ENCODE measurements at places on chromosomes 6 and 20.

- DNase-seq: no peak
- H3K4me1 ChIP-seq: no peaks in the 10 kb centered on the region
- no peak overlapping the region for H3K27ac ChIP-seq
- H3K36me3 ChIP-seq: no peaks in the 10 kb centered on the region
These were observed 395.3 kb downstream of the CD109 start for GRCh38 chr6:74091136-74091793.

- peaks cover 3% of the 10 kb centered on the region for H3K36me3 ChIP-seq
- H3K4me3 ChIP-seq: no peak overlapping the region
- H3K27me3 ChIP-seq: no peaks in the 10 kb centered on the region
- peak; percentile 78 for DNase-seq
- H3K4me1 ChIP-seq: peaks cover 26% of the 10 kb centered on the region
These were observed 1.9 kb upstream of the EDN1 start for GRCh38 chr6:12288211-12288618.

- DNase-seq: no peak
- no peak overlapping the region for H3K4me3 ChIP-seq
- no peak overlapping the region for H3K27ac ChIP-seq
- H3K36me3 ChIP-seq: no peaks in the 10 kb centered on the region
- H3K27me3 ChIP-seq: no peaks in the 10 kb centered on the region
These were observed 744.1 kb upstream of the GJE1 start for GRCh38 chr6:141388666-141389065.

DNA sequence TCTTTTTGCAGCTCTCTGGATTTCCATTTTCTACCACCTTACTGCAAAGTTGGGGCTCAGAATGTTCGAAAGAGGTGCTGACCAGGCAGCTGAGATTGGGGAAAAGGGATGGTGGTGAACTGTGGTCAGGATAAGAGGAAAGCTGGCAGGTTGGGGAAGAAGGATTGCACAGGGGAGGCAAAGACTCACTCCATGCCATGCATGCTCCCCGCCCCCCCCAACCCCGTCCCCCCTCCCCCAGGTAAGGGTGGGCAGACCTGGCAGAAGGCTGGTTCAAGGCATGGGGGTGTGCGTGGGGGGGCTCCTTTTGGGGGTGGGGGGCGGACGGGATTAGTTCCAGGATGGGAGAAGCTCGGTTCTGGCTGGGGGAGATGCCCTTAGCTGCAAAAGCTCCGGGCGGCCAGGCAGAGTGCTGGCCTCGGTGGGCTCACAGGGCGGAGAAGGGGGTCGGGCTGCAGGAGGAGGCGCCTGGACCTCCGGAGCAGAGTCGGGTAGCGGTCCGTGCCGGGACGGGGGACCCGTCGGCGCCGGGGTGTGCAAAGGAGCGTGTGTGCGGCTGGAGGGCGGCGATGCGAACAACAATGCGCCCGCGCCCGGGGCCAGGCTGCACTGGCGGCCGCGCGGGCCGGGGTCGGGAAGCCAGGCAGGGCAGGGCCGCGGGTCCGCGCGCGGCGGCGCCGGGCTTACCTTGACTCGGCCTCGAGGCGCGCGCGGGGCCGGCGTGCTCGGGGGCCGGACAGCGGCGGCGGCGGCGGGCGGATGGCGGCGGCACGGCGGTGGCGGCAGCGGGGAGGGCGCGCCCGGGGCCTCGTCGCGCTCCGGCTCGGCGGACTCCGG, 880 bp downstream of the ADNP start:
- peak overlapping the region; percentile 96 for H3K4me3 ChIP-seq
- peak overlapping the region; percentile 95 for H3K27ac ChIP-seq
- peaks cover 7% of the 10 kb centered on the region for H3K4me1 ChIP-seq
- DNase-seq: no peak
- H3K27me3 ChIP-seq: no peaks in the 10 kb centered on the region

DNA sequence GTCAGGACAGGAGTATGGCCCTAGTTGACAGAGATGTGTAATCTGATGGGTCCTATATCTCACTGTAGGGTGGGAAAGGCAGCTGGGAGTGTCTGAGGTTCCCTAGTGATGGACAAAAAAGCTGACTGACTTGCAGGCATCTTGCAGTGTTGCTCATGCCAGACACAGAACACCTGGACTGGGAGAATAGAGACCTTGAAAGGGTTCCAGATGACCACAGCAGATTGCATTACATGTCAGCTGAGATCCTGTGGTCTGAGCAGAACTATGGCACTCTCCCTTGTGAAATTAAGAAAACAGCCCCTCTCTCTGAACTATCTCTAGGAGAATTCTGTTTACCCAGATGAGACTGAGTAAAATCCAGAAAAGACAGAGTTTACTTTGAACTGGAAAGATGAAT, 212.6 kb upstream of the MAN1A1 start:
- no peaks in the 10 kb centered on the region for H3K4me1 ChIP-seq
- no peak overlapping the region for H3K4me3 ChIP-seq
- no peak for DNase-seq
- H3K27ac ChIP-seq: no peak overlapping the region
- H3K36me3 ChIP-seq: no peaks in the 10 kb centered on the region
- H3K27me3 ChIP-seq: no peaks in the 10 kb centered on the region

GRCh38 chr6:143607974-143608373, 69.8 kb upstream of the PHACTR2 start:
- H3K27me3 ChIP-seq: no peaks in the 10 kb centered on the region
- no peak overlapping the region for H3K27ac ChIP-seq
- no peaks in the 10 kb centered on the region for H3K36me3 ChIP-seq
- H3K4me1 ChIP-seq: no peaks in the 10 kb centered on the region

DNA sequence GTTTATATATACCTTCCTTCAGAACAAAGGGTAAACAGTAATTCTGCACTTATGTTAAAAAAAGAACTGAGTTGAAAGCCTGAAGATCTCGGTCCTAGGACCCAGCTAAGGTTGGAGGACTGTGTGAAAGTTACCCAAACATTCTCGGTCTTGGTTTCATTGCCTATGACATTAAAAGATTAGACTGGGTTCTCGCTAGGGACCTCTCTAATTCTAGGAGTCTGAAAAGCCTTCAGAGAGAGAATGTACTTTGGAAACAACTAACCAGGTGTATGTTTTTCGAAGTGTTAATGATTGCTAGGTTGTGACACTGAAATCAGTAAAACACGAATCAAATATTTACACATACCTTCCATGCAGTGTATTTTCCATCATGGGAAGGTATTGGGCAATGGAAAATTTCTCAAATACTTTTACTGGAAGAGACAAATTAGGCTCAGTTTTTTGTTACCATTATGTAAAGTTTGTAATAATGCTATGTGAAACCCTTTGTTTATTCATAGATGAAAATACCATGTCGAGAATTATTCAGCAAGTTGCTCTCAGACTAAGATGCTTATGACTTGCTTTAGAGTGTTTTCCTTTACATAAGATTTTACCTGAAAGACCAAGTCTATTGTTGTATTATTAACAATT, 113.7 kb upstream of the LOC128125822 start:
- DNase-seq: peak; percentile 78
- no peak overlapping the region for H3K27ac ChIP-seq
- H3K36me3 ChIP-seq: no peaks in the 10 kb centered on the region

GRCh38 chr6:158459726-158460125, 100.2 kb upstream of the TMEM181 start:
- DNase-seq: no peak
- peaks cover 11% of the 10 kb centered on the region for H3K36me3 ChIP-seq
- no peaks in the 10 kb centered on the region for H3K4me1 ChIP-seq
- no peak overlapping the region for H3K27ac ChIP-seq
- no peak overlapping the region for H3K4me3 ChIP-seq
- H3K27me3 ChIP-seq: no peaks in the 10 kb centered on the region

- H3K4me3 ChIP-seq: no peak overlapping the region
- no peak overlapping the region for H3K27ac ChIP-seq
- H3K4me1 ChIP-seq: no peaks in the 10 kb centered on the region
These were observed 618.9 kb upstream of the GJE1 start for GRCh38 chr6:141513830-141514229.

- DNase-seq: peak; percentile 87
- H3K4me1 ChIP-seq: no peaks in the 10 kb centered on the region
- H3K27ac ChIP-seq: no peak overlapping the region
These were observed 337.7 kb downstream of the TPBG start for GRCh38 chr6:82701341-82701740.

GRCh38 chr6:75800133-75800532, 51.1 kb downstream of the MYO6 start:
- H3K27me3 ChIP-seq: no peaks in the 10 kb centered on the region
- no peaks in the 10 kb centered on the region for H3K4me1 ChIP-seq
- H3K27ac ChIP-seq: no peak overlapping the region
- no peaks in the 10 kb centered on the region for H3K36me3 ChIP-seq
- H3K4me3 ChIP-seq: no peak overlapping the region
- DNase-seq: no peak

GRCh38 chr6:20154753-20155152, 57.5 kb downstream of the MBOAT1 start:
- no peaks in the 10 kb centered on the region for H3K36me3 ChIP-seq
- no peak for DNase-seq
- H3K27me3 ChIP-seq: no peaks in the 10 kb centered on the region
- H3K27ac ChIP-seq: no peak overlapping the region

DNA sequence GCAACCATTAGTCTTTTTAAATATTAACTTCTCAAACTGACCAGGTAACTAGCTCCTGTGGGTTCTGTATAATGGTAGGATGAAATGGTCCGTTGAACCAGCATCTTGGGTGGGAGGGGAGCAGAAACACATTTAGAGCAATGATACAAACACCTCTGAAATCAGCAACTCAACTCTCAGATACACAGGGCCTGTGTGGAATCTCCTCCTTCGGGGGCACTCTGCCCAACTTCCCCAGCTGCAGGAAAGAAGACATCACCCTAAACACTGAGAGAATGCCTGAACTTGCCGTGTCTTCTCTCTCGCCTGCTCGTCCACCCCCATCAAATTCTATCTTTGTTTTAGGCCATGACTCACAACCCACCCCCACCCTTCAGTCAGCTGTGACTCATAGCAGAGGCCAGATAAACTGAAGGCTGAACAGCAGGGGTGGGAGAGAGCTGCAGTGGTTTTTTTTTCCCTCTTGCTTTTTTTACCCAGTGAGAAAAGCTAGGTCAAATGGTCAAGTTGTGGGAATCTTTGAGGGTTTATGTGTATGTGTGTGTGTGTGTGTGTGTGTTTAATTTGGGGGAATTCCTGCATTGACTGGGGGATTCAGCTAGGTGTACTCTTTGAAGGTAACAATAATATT, 593.4 kb upstream of the JAG1 start:
- H3K36me3 ChIP-seq: no peaks in the 10 kb centered on the region
- H3K27ac ChIP-seq: peak overlapping the region; percentile 56
- no peaks in the 10 kb centered on the region for H3K27me3 ChIP-seq
- peak; percentile 46 for DNase-seq

- H3K36me3 ChIP-seq: no peaks in the 10 kb centered on the region
- no peak overlapping the region for H3K4me3 ChIP-seq
- H3K4me1 ChIP-seq: no peaks in the 10 kb centered on the region
These were observed 88.5 kb downstream of the METTL24 start for GRCh38 chr6:110269623-110270022.

DNA sequence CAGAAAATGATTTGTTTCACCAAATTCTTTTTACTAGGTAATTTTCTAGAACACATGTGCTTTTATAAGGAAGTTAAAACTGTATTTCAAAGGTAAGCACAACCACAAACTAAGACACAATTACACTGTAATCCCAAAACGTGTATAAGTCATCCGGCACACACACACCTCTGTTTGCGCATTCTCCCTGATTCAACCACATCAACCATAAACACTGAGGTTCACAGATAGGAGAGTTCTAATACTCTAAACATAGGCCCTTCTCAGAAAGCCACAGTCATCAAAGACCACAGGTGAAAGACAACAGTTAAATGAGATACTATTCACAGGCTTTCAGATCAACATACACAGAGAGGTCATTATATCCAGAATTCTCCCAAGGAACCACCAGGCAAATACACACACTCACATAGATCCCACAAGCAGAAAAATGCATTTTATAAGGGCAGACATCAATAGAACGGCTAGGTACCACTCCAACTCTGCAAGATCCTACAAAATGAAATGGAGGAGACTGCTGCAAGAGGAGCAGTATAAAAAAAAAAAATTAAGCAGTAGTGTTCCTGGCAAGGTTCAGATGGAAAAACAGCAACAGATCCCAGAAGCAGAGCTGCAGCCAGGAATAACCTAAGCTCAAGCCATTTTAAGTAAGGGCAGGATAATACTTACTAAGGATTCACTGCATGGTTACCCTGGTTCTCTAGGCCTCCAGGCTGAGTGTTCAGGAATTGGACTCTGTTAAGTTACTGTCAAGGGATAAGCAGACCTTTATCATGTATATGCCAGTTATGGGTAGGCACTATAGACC, 6.6 kb upstream of the FBXO9 start:
- no peak for DNase-seq
- H3K36me3 ChIP-seq: no peaks in the 10 kb centered on the region
- no peaks in the 10 kb centered on the region for H3K27me3 ChIP-seq
- H3K4me1 ChIP-seq: no peaks in the 10 kb centered on the region

GRCh38 chr20:58784321-58785074, 66.2 kb downstream of the GNAS-AS1 start:
- DNase-seq: no peak
- no peaks in the 10 kb centered on the region for H3K4me1 ChIP-seq
- H3K27me3 ChIP-seq: no peaks in the 10 kb centered on the region
- H3K36me3 ChIP-seq: no peaks in the 10 kb centered on the region

- H3K36me3 ChIP-seq: no peaks in the 10 kb centered on the region
- H3K27me3 ChIP-seq: no peaks in the 10 kb centered on the region
- H3K4me1 ChIP-seq: no peaks in the 10 kb centered on the region
- H3K27ac ChIP-seq: no peak overlapping the region
- DNase-seq: no peak
These were observed 156.7 kb upstream of the THEMIS start for GRCh38 chr6:128057541-128057940.

- no peaks in the 10 kb centered on the region for H3K36me3 ChIP-seq
- peak; percentile 93 for DNase-seq
- H3K27me3 ChIP-seq: no peaks in the 10 kb centered on the region
- no peaks in the 10 kb centered on the region for H3K4me1 ChIP-seq
- H3K4me3 ChIP-seq: no peak overlapping the region
- H3K27ac ChIP-seq: no peak overlapping the region
These were observed 283.9 kb downstream of the TBC1D7 start for GRCh38 chr6:13044390-13044789.

- H3K27ac ChIP-seq: no peak overlapping the region
- H3K27me3 ChIP-seq: no peaks in the 10 kb centered on the region
- no peaks in the 10 kb centered on the region for H3K36me3 ChIP-seq
These were observed 58.9 kb downstream of the IPCEF1 start for GRCh38 chr6:154297721-154298120.

DNA sequence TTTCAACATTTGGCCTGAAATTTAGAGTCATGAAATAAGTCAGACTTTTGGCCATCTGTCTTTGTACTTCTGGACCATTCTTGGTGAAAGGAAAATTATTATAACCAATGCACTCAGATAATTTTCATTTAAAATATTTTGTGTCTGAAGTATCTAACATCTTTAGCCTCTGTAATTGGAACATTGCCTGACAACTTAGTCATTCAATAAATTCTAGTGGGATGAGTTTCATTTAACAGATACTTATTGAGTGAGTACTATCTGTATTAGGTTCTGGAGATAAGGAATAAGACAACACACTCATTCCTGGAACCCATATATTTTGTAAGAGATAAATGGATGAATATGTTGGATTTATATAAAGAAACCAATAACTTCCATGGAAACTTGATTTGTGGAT, 536.0 kb downstream of the BCKDHB start:
- no peak overlapping the region for H3K4me3 ChIP-seq
- H3K4me1 ChIP-seq: no peaks in the 10 kb centered on the region
- peak; percentile 26 for DNase-seq
- no peaks in the 10 kb centered on the region for H3K36me3 ChIP-seq
- no peaks in the 10 kb centered on the region for H3K27me3 ChIP-seq
- no peak overlapping the region for H3K27ac ChIP-seq

GRCh38 chr6:96013531-96013930, 2.2 kb upstream of the FUT9 start:
- peaks cover 8% of the 10 kb centered on the region for H3K4me1 ChIP-seq
- no peak for DNase-seq
- H3K4me3 ChIP-seq: no peak overlapping the region
- H3K27me3 ChIP-seq: no peaks in the 10 kb centered on the region
- H3K27ac ChIP-seq: no peak overlapping the region
- H3K36me3 ChIP-seq: no peaks in the 10 kb centered on the region

Measured in trophoblast cell (in vitro differentiated cells and primary cell).